BJ (cell line): ENCODE measurements at places on chromosomes 4 and X.

DNA sequence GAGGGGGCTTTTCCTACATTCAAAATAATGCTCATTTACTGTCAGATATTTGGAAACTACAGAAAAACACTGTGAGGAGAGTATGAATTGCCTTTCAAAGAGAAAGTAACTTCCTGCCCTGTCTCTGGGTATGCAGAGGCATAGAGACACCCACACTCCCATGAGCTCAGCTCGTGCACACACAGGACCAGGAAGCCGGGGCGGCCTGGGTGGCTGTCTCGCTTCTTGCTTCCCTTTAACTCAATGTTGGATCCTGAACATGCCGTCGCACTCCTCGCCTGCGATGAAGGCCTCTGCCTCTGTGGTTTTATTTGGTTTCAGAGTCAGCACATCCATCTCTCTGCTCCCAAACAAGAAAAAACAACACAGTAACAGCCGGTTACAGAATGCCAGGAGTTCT, 40.1 kb upstream of the GPR78 start:
- DNase-seq: no peak

DNA sequence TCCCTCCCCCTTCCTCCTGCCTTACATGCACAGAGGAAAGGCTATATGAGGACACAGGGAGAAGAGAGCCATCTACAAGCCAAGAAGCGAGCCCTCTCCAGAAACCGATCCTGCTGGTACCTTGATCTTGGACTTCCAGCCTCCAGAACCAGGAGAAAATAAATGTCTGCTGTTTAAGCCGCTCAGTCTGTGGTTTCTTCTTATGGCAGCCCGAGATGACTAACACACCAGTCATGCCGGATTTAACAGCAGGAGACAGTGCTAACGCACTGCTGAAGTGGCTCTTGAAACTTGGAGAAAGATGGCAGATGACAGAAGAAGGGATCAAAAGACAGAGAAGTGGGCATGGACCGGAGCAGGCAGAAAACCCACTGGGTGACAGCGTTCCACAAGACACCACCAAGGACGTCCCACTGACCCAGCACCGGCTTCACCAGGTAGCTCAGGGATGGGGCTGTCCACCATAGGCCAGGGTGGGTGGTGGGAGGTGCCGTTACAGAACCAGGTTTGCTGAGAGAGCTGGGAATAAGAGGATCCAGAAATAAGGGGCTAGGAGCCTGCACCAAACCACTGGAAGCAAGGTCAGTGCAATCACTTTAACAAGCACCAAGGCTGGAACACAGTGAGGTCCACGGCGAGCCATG, 6.2 kb upstream of the MAN2B2 start:
- no peak for DNase-seq

DNA sequence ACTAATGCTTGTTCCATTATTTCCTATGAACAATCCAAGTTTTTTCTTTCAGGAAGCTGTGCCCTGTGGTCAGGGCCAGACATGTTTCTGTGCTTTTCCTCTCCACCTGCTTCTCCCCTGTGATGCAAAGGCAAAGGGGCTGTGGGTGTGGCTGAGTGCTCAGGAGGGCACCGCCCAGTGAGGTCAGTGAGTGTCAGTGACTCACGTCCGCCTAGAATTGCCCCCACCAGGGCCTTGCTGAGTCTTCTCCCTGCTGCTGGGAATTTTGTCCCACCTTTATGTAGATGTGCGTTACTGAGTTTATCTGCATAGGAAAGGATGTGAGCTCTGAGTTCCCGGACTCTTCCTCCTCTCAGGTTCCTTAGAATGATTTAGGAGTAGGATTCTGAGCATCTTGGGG, 283.2 kb downstream of the DCHS2 start:
- DNase-seq: no peak

DNA sequence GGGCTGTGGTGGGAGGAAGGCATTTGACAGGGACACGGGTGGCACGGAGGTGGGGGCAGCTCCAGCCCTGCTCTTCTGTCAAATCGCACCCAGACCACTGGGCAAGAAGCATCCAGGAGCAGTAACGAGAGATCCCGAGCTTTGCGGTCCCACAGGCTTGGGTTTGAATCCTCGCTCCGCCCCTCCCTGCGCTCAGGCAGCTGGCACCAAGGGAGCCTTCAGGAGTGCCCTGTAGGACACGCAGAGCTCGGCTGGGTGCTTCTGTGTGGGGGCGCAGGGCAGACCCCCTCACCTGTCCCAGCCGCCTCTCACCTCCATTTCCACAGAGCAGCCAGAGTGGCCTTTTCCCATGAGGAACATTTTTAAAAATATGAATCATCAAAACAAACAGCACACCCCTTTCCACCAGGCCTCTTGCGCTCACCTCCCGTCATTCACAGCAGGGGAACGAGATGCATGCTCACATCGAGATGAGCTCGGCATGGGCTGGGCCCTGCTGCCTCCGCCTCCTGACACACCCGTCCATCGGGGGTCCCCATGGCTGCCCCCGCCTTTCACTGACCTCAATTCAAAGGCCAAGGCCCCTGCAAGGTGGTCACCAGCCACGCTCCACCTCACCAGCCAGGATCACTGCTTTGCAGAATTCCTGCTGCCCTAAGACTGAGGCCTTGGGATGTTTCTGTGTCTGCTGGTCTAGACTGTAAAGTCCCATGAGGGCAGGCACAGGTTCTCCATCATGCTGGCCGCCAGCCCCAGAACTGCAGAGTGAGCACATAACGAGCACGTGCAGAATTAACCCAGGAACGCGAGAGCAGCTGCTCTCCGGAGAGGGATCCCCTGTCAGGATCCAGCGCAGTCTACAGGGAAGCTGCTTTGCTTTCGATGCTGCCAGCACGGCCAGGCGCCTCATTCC, 52.7 kb downstream of the ACOX3 start:
- DNase-seq: no peak

DNA sequence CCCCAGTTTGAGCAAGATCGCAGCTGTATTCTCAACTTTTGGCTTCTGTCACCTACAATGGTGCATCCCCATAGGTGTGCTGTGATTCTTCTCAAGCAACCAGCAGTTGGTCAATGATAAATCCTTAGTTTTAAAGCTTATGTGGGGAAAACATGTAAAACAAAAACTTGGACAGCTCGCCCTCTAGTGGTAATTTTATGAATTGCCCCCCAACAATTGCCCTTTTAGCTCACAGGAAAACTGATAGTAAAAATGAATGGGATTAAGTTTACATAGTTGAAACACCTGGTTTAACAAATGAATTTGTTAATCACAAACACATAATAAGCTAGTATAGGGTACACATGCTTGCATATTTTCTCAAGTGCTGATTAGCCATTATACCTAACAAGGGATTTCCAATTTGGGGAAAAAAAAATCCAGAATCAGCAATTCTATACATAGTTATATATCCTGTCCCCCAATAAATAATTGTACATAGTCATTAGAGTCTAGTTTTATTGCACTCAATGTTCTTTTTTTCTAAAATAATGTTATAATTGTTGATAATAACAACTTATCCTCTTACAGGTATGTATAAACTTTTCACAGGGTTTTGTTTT, 30.1 kb downstream of the TEX13A start:
- DNase-seq: no peak

DNA sequence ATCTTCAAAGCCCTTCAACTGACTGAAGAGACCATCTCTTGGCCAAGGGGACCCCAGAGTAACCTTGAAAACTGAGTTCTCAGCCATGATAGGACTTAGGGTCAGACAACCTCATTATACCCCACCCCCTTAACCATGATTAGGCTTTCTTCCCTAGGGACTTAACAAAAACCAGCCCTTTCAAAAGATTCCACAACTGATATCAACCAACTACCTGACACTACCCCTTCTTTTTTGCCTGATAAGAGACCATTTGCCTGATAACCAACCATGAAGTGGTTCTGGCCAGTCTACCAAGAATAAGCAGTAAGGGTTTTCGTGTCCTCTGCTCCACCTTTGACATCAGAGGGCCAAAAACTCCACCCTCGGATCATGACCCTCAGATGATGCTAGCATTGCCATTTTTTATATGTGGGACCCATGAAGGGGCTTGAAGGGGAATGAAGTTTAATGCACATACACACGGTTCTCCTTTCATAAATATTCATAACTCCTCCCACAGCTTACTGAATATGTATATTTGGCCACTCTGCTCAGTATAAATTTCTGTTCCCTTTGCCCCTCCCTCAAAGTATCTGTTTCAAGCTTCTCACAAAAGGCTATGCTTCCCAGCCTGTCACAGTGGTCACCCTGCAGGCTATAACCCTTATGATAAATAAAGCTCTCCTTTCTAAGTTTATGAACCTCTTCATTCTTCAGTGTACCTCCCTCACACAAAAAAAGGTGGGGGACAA, 12.3 kb downstream of the TBCK start:
- DNase-seq: no peak

DNA sequence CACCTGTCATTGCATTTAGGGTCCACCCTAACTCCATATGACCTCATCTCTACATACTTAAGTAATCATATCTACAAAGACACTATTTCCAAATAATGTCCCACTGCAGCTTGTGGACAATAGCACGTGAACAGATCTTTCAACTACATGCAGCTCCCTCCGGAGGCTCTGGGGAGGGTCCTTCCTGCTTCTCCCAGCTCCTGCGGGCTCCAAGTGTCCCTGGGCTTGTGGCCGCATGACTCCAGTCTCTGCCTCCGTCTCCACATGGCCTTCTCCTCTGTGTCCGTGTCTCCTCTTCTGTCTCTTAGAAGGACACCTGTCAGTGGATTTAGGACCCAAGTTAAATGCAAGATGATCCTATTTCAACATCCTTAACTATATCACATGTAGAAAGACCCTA, 52.7 kb downstream of the ASMT start:
- DNase-seq: no peak

DNA sequence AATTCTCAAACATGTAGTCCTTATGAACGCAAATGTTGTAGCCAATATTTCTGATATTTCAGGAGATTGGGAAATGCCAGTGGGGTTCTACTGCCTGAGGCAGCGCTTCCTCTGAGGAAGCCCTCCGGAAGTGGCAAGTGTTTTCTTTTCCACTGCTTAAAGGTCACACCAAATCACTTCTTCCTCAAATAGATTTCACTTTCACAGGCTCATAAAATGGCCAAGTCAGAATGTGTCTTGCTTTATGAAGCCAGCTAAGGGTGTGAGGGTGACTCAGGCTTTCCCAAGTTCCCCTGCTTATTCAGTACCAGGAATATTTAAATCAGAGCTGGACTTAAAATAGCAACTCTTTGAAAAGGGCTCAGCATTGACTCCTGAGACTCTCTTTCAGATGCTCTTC, 514.2 kb upstream of the DIPK2B start:
- DNase-seq: no peak

DNA sequence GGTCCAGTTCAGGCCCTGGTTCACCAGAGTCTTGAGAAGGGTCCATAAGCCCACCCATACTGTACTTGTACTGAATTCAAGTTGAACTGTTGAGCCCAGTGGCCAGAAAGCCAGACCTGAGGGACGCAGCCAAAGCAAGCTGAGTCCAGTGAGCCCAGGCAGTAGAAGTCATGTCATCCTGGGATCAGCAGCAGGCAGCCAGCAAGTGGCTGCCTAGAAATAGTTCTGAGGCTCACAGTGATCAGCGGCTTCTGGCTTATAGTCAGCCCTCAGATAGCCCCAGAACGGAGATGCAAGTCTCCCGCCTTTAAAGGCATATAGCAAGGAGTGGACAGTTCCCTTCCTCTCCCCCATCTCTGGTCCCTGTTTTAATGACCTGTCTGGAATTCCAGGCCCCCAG, 347.1 kb downstream of the FBXW7 start:
- DNase-seq: no peak

GRCh38 chr4:6242271-6243029, 27.2 kb upstream of the WFS1 start:
- DNase-seq: no peak

GRCh38 chr4:135966936-135967335, 1565.4 kb downstream of the PCDH18 start:
- no peak for DNase-seq

GRCh38 chrX:139720136-139720535, 12.2 kb upstream of the MCF2 start:
- no peak for DNase-seq

- no peak for DNase-seq
These were observed 507.0 kb downstream of the PPARGC1A start for GRCh38 chr4:23382879-23383278.

GRCh38 chrX:10722851-10723250, 102.5 kb upstream of the MID1 start:
- no peak for DNase-seq

DNA sequence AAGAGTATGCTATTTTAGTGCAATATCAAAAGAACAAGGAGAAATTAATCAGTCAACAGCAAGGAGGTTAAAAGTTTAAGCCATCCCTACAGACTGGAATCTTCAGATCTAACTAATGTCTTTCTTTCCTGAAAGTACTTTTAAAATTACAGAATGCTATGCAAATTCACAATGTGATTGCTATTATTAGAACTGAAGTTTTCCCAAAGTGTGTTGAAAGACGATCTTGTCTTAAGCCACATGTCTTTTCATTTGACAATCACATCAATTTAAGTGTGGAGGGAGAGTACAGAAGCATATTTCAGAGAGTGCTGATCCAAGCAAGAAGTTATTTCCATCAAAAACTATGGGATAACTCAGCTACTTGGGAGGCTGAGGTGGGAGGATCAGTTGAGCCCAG, 64.7 kb upstream of the TNIP3 start:
- DNase-seq: no peak

DNA sequence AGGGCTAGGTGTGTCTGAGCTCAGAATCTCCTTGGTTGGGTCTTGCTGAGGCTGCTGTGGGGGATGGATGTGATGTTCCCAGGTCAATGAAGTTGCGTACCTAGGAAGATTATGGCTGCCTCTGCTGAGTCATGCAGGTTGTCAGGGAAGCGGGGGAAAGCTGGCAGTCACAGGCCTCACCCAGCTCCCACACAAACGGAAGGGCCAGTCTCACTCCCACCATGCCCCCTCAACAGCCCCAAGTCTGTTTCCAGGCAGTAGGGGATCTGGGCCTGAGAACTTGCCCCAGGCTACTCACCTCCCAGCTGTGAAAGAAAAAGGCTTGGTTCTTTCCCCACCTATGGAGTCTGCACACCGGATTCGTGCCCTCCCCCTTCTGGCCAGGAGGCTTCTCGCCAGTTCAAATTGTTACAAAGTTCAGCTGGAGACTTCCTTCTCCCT, 72.9 kb downstream of the WDR44 start:
- DNase-seq: no peak

- no peak for DNase-seq
These were observed 6.7 kb upstream of the HGFAC start for GRCh38 chr4:3434881-3435685.

- DNase-seq: no peak
These were observed 167.2 kb downstream of the NPNT start for GRCh38 chr4:106062452-106062875.

- DNase-seq: no peak
These were observed 11.2 kb upstream of the NUDT11 start for GRCh38 chrX:51507551-51507950.

GRCh38 chrX:150348365-150348764, 14.8 kb upstream of the MAMLD1 start:
- no peak for DNase-seq

GRCh38 chrX:107716118-107716684, 59.4 kb downstream of the TSC22D3 start:
- no peak for DNase-seq

GRCh38 chrX:134734466-134734952, 76.2 kb upstream of the PLAC1 start:
- peak; percentile 50 for DNase-seq

GRCh38 chrX:72467135-72467534, 105.5 kb downstream of the HDAC8 start:
- no peak for DNase-seq
